ENCODE measurements at places on chromosomes 12 and 14.

DNA sequence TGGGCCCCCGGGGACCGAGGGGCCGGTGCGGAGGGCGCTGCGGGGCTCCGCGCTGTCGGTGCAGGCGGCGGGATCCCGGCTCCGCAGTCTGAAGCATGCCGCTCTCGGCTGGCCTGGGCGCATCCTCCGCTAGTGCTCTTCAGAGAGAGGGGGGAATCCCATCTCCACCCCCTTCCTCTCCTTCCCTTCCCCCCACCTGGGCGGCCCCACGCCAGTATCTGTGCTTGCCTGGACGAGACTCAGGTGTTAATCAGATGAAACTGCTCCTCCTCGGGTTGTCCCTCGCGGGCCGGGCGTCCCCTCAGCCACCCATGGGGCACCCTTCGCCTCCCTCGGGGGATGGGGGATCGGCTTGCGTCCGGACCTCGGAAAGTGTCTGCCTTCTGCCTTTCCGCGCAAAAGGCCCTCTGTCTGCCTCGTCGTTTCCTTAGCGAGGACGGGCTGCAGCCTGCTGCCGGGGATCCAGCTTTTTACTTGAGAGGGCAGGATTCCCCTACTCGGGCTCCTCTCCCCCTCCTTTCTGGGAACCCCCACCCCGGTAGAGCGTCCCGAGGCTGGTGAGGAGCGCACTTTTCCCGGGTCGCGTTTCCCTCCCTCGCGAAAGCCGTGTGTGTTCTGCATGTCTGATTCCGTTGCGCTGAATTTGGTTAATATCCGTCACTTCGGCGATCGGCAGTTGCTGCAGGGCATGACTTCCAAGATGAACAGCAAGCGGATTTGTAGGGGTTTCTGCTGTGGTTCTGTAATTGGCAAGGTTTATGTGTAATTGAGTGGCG lies 1.1 kb downstream of the GPHN start:
- peak; percentile 18 for DNase-seq

- no peak for DNase-seq
Observed at GRCh38 chr12:124481257-124481750, 86.1 kb downstream of the NCOR2 start.

DNA sequence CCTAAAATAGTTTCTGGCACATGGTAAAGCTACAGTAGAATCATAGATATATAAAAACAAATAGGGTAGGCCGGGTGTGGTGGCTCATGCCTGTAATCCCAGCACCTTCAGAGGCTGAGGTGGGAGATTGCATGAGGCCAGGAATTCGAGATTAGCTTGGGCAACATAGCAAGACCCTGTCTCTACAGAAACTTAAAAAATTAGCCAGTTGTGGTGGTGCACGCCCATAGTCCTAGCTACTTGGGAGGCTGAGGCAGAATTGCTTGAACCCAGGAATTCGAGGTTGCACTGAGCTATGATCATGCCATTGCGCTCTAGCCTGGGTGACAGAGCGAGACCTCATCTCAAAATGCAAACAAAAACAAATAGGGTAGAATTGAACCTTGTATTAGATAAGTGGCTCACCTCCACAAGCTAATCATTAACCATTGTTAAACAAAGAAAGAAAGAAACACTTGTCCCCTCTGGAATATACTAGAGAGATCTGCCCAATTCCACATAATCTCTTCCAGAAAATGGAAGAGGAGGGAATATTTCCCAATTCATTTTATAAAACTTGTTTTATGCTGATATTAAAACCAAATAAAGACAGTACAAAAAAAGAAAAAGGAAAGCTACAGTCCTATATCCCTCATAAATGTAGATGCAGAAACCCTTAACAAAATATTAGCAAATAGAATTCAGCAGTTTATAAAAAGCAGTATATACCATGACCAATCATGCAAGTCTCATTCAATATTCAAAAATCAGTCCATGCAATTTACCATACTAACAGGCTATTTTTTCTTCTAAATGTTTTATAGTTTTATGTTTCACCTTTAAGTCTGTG lies 22.7 kb upstream of the DHRS2 start:
- no peak for DNase-seq

GRCh38 chr12:64229240-64229639 lies 7.1 kb upstream of the KICS2 start:
- no peak for DNase-seq

DNA sequence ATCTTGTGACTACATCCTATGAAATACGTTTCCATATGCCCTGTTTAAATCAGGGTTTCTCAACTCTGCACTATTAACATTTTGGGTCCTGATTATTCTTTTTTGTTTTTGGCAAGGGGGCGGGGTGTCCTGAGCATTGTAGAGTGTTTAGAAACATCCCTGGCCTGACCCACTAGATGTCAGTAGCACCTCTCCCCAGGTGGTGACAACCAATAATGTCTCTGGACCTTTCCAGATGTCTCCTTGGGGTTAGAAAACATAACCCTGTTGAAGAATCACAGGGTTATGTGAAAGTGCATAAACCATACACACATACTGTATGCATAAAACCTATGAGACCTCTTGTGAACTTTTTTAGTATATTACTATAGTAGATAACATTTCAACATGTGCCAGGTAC lies 1.4 kb downstream of the ACAD10 start:
- DNase-seq: no peak

GRCh38 chr14:42911642-42912041 lies 1305.0 kb downstream of the LRFN5 start:
- no peak for DNase-seq

DNA sequence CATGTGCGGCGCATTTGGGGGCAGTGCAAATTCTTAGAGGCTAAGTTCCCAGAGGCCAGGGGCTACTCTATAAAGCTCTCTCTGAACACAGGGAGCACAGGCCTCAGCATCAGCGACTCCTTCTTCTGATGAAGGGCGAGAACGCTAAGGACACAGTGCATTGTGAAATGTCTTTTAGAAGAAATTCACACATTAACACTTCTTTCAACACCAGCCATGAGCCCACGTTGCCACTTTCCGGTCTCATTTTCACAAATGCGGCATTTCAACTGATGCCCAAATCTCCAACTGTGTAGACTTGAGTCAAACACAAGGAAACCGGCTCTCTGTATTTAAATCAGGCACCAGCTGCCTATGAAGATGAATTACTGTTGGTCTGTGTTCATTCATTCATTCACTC lies 162.0 kb downstream of the FOXN3 start:
- DNase-seq: no peak

DNA sequence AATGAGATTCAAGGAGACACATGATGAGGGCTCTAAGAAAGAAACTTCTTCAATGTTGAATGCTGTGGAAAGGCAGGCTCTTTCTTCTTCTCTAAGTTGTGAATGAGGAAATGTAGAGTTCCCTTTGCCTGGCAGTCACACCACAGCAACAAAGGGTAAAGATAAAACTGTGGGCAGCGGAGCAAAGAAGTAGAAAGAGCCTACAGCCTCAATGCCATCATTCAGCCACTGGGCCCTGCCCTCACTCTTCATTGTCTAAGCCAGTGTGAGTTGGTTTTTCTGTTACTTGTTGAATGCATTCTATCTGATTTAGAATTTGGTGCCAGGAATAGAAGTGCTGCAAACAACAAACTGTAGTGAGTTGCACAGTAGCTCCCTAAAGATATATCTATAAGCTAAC lies 12.2 kb downstream of the SDR9C7 start:
- no peak for DNase-seq

GRCh38 chr12:6944381-6945186 lies 762 bp downstream of the C12orf57 start:
- DNase-seq: peak; percentile 81

- no peak for DNase-seq
Observed at GRCh38 chr12:90679674-90680073, 275.3 kb downstream of the CCER1 start.

All from right renal pelvis (tissue), 4 donors.